Mucosa of descending colon (tissue), 3 donors: ENCODE measurements at places on chromosomes 4 and X. TPM values are rescaled to one million over a fixed set of nuclear protein-coding genes. Genes with fewer than 3 reads are reported as not detected.
A peak's percentile ranks its signal among the peaks of the same experiment; 100 is the strongest.

- DNase-seq, result peak; percentile 71
Measured at GRCh38 chr4:56048702-56049431, 100.1 kb downstream of the CEP135 start.

GRCh38 chr4:31917334-31917733 is 1197.2 kb downstream of the PCDH7 start:
- no peak for DNase-seq

- DNase-seq, result no peak
Measured at GRCh38 chrX:81082649-81083048, 119.1 kb downstream of the HMGN5 start.

DNA sequence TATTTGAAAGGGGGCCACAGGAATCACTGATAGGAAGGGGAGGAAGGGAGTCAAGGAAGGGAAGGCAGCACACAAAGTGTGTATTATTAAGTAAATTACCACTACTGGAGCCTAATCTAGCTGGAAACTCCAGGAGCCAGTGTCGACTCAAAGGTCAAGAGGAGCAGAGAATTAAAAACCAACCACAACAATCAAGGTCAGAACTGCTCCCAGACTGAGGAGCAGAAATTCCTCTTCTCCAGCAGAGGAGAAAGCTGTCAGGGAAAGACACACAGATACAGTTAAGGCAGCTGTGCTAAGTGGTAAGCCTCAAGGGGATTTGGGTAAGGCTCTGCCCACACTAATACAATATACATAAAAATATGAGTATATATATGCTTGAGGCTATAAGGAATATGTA is 87.5 kb upstream of the PTPN13 start:
- DNase-seq, result no peak

GRCh38 chrX:119240356-119240755 is 4.3 kb downstream of the PGRMC1 start:
- DNase-seq, result no peak

DNA sequence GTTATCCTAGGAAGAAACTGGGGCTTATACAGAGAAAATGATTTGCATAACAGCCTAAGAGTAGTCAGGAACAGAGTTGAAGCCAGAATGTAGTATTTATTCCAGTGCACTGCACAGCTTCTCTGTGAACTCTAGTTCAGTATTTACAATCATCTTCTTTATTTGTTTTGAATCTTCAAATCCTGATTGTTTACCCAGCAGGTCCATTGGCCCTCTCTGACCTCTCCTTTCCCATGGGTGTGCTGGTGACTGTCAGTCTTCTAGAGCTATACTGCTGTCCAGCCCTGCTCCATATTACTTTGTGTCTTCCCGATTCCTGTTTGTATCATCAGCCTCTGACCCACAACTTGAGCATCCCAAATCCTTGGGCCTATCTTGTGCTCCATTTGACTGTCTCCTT is 301.9 kb upstream of the HS3ST1 start:
- DNase-seq, result no peak

GRCh38 chr4:176611381-176611780 is 181.3 kb downstream of the VEGFC start:
- no peak for DNase-seq

DNA sequence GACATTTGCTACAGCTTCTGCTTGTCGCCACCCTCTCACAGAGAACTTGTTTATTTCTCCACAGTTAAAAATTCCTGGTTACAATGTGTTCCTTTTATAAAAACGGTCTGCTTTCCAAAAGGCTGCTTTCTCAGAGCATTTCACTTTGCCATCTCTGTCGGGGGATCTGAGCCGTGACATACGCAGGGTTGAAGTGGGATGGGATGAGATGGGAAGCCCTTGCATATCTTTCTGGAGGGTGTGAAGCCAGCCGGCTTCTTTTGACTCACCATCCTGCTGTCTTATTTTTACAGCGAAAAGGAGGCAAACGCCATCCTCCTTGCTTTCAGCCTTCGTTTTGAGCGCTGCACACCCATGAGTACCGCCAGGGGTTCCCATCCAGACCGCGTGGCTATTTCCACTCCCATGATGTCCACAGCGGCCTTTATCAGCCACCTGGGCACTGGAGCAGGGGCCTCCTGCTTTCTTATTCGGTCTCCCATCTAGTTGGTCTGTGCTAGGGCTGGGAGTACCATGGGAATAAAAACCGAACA is 99.8 kb upstream of the GATB start:
- DNase-seq, result no peak

GRCh38 chrX:130887376-130887775 is 15.6 kb downstream of the ENOX2 start:
- no peak for DNase-seq

DNA sequence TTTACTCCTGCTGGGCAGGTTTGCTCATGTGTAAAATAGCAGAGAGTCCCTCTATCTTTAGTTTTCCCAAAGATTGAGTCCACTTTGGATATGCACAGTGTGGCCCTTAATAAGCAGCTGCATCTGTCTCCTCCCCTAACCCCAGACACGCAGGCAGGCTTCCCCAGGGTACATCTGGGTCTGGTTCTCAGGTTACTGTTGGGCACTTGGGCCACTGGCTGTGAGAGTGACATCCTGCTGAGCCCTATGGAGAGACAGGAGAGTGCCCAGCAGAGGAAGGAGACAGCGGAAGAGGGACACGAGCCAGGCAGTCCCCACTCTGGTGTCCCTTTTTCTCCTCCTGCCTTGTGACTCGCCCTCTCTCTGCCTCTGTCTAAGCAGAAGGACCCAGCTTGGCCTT is 16.0 kb downstream of the XK start:
- DNase-seq, result no peak

DNA sequence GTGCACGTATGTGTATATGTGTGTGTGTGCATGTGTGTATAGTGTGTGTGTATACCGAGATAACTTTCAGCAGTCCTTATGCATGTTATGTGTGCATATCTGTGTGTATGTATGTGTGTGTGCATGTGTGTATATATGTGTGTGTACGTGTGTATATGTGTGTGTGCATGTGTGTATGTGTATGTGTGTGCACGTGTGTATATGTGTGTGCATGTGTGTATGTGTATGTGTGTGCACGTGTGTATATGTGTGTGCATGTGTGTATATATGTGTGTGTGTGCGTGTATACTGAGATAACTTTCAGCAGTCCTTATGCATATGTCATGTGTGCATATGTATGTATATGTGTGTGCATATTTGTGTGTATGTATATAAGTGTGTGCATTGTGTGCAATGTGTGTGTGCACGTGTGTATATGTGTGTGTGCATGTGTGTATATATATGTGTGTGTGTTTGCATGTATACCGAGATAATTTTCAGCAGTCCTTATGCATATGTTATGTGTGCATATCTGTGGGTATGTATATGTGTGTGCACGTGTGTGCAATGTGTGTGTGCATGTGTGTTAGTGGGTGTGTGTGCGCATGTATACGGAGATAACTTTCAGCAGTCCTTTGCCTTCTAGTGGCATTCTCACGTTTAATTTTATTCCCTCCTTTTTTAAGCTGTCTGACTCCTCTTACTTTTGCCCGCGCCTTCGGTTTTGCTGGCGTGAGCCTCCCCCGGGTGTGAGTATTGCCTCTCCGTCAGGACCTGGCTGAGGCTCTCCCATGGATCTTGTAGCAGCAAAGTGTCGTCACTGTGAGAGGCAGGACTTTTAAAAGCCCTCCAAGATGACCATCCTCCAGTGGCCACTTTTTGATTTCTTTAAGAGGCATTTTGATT is 99.6 kb upstream of the SHOX start:
- DNase-seq, result no peak

GRCh38 chrX:47484885-47485284 is 1.9 kb upstream of the ZNF41 start:
- DNase-seq, result no peak

- DNase-seq, result no peak
Measured at GRCh38 chrX:118373538-118373937, 27.6 kb downstream of the WDR44 start.

DNA sequence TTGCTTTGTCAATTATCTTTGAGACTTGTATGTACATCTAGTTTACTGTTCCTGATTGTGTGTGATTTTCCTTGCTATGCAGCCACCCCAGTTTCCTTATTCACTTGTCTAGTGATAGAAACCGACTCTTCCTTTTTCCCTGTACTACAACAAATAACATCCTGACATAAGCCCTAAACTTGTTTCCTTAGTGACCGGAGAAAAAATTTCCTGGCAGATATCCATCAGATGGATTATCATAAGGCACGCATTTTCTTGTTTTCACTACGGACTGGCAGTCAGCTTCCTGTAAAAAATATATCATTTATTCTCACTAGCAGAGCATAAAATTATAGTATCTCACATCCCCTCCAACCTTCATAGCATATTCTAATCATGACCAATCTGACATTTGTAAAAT is 410.7 kb downstream of the CENPC start:
- DNase-seq, result no peak

DNA sequence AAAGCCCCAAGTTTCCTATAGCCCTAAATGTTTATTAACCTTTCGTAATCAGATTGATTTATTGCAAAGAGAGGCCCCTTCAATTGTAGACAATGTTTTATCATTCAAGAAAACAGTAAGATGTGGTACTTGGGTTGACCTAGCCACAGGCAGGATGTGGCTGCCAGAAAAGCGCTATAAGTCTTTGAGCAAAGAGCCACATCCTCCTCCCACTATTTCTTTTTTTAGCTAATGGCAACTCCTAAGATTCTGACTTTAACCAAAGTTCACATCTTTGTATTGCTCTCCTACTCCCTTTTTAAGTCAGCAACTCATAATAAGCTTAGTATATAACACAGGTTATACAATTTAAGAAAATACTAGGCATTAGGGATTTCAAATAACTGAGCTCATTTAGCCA is 70.7 kb upstream of the PPP3CA start:
- DNase-seq, result no peak

DNA sequence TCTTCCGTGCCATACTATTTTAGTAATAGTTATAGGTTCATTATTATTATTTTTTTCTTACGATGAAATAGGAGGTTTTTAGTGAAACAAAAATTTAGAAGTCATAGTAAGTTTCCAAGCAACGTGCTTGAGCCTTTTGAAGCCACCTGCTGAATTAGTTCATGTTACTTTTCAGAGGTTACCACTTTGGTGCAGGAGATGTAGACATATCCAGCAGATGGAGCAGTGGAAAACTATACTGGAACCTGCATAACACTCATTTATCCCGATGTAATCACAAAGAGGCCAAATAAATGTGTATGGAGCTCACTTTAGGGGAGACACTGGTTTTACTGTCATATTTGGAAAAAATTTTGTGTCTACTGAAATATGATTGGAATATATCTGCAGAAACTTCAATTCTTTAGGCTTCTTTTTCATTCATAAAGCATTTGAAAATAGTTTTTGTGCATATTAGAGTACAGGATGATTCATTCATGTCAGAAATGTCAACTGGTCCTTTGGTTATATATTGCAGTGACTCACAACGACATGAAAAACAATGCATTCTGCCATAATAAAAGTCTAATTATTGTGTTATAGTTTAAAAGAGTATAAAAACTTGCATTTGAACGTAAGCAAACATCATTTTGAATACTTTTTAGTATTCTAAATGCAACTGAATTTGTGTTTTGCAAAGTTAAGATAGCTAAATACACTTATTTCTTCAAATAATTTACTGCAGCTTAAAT is 2182.9 kb upstream of the TENM3 start:
- no peak for DNase-seq

DNA sequence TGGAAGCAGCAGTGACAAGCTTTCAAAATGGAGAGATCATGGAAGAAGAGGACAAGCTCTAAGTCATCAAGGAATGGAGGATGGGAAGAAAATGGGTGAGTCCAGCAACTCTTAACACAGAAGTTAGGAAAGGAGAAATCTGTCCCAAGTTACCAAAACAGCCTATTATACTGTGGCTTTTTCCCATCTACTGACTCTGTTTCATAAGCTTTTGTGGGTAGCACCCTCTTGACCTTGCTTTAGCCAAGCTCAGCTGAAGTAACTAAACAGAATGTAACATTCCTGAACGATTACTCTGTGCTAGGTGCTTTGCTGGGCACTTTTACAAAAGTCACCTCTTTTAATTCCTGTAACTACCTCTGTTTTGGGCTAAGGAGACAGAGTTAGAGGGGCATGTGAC is 54.9 kb downstream of the MAP7D2 start:
- no peak for DNase-seq

- DNase-seq, result no peak
Measured at GRCh38 chrX:80667967-80668366, 141.7 kb downstream of the BRWD3 start.

DNA sequence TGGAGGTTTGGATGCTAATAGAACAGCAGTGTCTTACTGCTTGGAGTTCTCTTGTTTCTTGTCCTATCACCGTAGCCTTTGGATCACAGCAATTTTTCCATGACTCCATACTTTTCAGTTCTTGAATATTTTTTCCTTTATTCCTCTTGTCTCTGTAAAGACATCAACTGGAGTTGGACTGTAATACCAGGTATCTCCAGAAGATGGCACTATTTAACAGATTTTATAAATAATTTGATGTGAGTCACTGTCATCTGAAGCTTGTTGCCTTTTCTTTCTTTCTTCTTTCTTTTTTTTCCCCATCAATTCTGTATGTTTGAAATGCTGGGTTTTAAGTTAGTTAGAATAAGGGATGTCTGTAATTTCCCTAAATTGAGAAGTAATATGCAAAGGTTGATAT is 24.1 kb downstream of the HPRT1 start:
- DNase-seq, result no peak

- DNase-seq, result no peak
Measured at GRCh38 chr4:177485528-177485927, 43.3 kb upstream of the AGA start.

DNA sequence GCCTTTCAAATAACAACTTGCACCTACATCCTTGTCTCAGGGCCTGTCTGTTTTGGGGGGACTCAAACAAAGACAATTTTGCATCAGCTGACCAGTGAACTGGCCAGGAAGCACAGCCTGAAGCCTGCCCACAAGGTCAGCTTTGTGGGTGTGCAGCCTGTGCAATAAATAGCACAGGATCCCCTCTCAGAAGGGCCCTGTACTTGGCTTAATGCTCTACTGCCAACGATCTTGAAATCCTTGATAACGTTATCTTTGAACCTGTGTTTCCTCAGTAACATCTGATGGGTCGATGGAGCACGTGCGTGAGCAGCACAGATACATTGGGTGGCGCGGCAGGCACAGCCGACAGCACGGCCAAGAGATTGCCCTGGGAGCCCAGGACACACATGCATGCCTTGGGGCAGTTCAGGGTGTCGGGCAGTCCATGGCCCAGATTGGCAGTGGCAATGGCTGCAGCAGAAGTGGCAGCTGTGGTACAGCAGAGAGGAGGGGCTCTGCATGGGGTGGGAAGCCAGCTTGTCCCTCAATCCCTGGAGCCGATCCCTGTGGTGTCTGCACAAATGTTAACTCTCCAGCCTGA is 58.8 kb upstream of the ATP6AP2 start:
- no peak for DNase-seq

The NPY1R gene
- total RNA-seq, result 5.5 TPM

The FAM133A gene
- total RNA-seq, result 0.14 TPM

The CLNK gene
- 0.60 TPM for total RNA-seq

The MAGEC3 gene
- not detected for total RNA-seq

The GJB1 gene
- total RNA-seq, result 24.2 TPM

The IL3RA gene
- total RNA-seq, result 11.6 TPM

The AREG gene
- 18.9 TPM for total RNA-seq

The ANOS1 gene
- total RNA-seq, result 0.14 TPM

The CXorf65 gene
- 2.7 TPM for total RNA-seq

The MTNR1A gene
- 4.9 TPM for total RNA-seq
